ENCODE measurements at places on chromosomes 12 and 14. TPM values are rescaled to one million over a fixed set of nuclear protein-coding genes. Genes with fewer than 3 reads are reported as not detected.

DNA sequence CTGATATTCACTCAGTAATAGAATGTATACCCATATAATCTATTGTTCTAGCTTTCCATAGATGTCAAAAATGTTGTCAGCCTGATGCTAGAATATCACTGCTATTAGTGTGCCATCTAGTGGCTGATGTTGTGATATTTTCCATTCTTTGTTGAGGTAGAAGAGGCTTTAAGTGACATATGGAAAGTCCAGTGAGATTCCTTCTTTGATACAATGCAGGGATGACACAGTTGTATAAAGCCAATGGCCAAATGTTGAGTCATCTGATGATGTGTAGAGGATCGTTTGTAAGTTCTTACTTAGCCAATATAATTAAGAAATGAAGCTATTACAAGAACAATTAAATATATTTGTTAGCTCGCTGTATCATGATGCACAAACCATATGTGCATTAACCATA, 58.1 kb upstream of the PCED1B start:
- no peak for DNase-seq

The P2RX7 gene
- total RNA-seq: 3.0 TPM

DNA sequence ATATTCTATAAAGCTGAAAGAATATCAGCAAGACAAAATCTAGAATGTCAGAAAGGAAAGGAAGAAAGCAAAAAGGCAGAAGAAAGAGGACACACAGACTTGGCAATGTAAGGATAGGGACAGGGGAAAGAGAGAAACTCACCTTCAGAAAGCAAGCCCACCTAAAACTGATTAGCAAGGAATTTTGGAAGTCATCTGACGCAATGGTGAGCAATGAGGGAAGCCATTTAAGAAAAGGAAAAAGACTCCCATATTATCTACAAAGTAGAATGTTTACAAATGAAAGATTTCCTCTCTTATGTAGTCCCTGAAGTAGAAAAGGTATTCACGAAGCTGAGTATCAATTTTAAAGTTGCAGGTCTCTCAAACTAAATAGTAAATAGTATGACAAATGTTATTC, 35.2 kb upstream of the FOXG1 start:
- no peak for DNase-seq

DNA sequence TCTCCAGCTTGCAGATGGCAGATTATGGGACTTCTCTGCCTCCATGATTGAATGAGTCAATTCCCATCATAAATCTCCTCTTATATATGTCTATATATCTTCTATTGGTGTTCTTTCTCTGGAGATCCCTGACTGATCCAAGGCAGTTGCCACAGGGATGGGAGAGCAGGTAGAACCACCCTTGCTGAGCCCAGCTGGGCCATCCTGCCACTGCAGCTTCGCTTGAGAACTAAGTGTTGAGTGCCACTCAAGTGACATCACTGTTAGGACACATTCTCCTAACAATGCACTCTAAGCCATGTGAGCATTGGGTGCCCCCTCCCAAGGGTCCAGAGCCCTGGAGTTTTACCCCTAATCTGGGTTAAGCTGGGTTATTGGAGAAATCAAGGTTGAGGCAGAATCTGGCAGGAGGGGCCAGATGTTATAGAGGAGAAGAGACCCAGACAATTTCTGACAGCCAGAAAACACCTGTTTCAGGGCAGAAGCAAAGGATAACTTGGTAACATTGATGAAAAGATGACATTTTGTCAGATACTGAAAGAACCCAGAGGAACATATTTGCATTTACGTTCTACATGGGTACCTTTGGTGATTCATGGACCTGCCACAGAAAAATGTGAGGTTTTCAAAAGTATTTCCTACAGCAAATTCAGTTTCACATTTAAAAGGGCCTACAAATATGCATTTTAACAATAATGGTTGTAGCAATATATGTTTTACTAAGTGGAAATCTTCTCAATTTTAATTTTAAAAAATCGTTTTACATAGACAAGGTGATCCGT, 57.2 kb upstream of the MAX start:
- no peak for DNase-seq

GRCh38 chr14:52602131-52602530, 49.5 kb downstream of the GPR137C start:
- DNase-seq: no peak

DNA sequence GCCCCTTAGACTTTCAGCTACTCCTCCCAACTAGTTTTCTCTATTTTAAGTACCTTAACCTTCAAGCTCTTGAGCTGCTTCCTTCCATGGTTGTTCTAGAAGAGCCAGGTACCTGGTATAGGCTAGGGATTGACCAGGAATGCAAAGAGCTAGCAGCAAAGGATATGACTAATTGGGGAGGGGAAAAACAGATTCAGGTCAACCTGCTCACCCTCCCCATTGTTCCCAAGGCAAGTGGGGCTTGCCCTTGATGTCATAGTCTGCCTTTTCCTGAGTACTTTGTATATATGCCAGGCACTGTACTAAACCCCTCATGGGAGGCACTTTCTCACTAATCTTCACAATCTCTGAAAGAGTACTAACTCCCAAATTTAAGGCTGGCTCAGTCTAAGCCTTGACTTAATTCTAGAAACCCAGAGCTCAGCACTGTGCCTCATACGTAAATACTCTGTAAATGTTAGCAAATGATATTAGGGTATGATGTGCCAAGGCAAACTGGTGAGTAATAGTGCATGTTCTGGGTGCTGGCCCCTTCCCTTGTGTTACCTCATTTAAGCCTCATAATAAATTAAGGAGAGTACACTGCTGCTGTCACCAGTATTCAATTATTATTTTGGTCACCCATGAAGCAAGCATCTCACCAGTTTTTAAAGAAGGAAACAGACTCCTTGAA, 42.2 kb downstream of the SUDS3 start:
- no peak for DNase-seq
